Peyer's patch (tissue), 4 donors: ENCODE measurements at places on chromosomes 11 and 22.

- H3K4me3 ChIP-seq, result no peak overlapping the region
- H3K27me3 ChIP-seq, result no peaks in the 10 kb centered on the region
- no peak for DNase-seq
- H3K4me1 ChIP-seq, result no peaks in the 10 kb centered on the region
- no peak overlapping the region for H3K27ac ChIP-seq
Observed at GRCh38 chr22:49645257-49645656, 182.4 kb downstream of the BRD1 start.

DNA sequence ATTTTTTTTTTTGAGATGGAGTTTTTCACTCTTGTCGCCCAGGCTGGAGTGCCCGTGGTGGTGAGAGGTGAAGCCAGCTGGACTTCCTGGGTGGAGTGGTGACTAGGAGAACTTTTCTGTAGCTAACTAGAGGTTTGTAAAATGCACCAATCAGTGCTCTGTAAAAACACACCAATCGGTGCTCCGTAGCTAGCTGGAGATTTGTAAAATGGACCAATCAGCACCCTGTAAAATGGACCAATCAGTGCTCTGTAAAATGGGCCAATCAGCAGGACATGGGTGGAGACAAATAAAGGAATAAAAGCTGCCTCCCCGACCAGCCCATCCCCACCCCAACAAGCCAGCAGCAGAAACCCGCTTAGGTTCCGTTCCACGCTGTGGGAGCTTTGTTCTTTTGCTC is 4.4 kb upstream of the RAPSN start:
- no peak for DNase-seq
- H3K4me3 ChIP-seq, result no peak overlapping the region
- H3K36me3 ChIP-seq, result no peaks in the 10 kb centered on the region
- H3K4me1 ChIP-seq, result no peaks in the 10 kb centered on the region

DNA sequence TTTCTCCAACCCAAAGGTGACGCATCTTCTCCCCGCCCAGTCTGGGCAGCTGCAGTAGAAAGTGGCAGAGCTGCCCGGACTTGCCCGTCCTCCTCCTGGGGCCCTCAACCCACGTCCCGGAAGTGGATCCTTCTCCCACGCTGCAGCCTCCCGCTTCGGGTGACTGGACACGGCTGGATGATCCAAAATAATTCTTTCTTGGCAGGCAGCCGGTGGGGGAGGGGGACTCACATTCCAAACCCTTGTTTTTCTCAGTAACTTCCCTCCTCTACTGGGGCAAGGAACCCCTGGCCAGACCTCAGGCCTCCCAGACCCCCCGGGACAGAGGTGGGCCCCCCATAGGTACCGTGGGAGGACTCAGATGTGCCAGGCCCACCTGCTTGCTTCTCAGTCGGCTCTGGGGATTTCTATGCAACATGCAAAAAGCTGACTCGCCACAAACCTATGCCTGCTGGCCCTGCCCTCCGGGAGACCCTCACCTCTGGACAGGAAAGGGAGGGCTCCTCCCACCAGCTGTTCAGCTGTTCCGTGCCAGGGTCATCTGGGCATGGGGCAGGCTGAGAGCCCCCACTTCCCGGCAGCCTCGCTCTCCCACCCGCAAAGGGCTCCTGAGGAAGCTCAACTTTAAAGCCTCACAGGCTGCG is 1.4 kb downstream of the PLXNB2 start:
- H3K4me3 ChIP-seq, result peak overlapping the region; percentile 80
- H3K4me1 ChIP-seq, result peaks cover 75% of the 10 kb centered on the region
- peak; percentile 56 for DNase-seq
- peak overlapping the region; percentile 97 for H3K27ac ChIP-seq

GRCh38 chr22:22386602-22387385 is 121.7 kb downstream of the ZNF280B start:
- no peak overlapping the region for H3K27ac ChIP-seq
- H3K36me3 ChIP-seq, result no peaks in the 10 kb centered on the region
- H3K27me3 ChIP-seq, result no peaks in the 10 kb centered on the region
- DNase-seq, result no peak
- no peak overlapping the region for H3K4me3 ChIP-seq
- H3K4me1 ChIP-seq, result no peaks in the 10 kb centered on the region

- no peak for DNase-seq
- no peaks in the 10 kb centered on the region for H3K27me3 ChIP-seq
- no peak overlapping the region for H3K27ac ChIP-seq
- H3K36me3 ChIP-seq, result no peaks in the 10 kb centered on the region
Observed at GRCh38 chr11:60946601-60947264, 5.2 kb downstream of the SLC15A3 start.

DNA sequence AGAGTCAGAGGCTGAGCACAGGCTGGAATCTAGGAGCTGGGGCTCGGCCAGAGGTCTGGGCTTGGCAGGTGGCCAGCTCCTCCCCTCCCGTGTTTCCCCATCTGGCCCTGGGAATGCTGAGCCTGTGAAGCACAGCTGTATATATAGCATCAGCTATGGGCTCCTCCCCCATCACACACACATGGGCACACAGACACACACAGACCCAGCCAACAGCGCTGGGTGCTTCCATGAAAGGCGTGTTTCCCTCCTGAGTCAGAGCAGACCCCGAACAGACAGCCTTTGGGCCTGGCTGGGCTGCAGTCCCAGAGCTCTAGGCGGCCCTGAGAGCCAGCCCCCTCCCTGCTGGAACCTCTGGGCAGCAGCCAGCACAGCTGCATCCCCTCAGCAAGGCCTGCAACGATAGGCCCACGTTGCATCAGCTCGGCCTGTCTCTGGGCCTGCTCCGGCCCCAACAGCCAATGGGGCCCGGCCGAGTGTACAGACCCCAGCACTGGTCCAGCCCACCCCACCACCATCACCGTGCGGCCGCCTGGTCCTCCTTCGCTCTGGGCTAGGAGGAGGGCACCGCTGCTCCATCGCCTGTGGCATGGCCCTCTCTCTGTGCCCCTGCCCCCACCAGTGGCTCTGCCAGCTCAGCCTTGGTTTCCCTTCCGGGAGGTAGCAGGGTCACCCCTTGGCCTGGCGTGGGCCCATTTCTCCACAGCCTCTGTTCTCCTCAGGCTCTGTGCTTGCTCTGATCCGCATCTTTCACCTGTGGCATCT is 7.6 kb upstream of the SERPINH1 start:
- H3K4me1 ChIP-seq, result peaks cover 6% of the 10 kb centered on the region
- no peaks in the 10 kb centered on the region for H3K36me3 ChIP-seq
- no peak overlapping the region for H3K4me3 ChIP-seq
- peak; percentile 84 for DNase-seq
- no peaks in the 10 kb centered on the region for H3K27me3 ChIP-seq
- H3K27ac ChIP-seq, result peak overlapping the region; percentile 82

DNA sequence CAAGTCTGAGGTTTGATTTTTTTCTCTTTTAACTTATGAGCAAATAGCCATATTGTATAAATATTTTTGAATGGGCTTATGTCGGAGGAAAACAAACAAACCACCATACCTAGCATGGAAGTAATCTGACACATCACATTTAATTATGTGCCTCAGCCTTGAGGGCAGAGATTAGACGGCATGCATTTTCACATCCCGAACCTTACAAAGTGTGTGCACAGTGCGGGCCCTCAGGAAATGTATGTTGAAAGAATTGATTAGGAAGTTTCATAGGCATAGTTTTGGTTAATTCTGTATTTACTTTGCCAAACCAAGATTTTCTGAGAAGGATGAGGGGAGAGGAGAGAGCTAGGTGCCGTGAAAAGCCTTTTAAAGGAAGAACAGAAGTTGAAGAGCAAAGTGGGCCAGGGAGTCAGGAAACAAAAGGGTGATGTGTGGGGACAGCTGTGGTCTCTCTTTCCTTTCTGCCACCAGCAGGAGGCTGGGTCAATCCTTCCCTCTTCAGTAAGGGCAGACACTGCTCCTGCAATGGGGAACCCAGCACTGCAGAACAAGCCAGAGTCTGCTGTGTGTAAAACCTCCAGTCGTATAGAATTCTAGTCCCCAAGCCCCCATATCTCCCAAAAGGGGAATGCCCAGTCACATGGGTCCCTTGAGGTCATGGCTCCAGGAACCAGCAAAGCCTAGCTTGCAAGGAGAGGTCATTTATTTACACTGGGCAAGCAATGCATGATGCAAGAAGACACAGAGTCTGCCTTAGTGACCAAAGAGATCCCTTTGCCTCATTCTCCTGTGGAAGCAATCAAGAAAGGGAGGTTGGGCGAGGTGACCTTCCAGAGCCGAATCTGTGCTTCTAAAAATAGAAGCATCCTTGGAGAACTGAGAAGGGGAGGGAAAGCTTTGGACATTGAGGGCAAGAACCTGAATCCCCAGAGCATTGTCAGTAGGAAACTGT is 71.1 kb upstream of the OLFML1 start:
- H3K36me3 ChIP-seq, result no peaks in the 10 kb centered on the region
- H3K27me3 ChIP-seq, result no peaks in the 10 kb centered on the region
- no peaks in the 10 kb centered on the region for H3K4me1 ChIP-seq
- H3K27ac ChIP-seq, result no peak overlapping the region
- no peak for DNase-seq

DNA sequence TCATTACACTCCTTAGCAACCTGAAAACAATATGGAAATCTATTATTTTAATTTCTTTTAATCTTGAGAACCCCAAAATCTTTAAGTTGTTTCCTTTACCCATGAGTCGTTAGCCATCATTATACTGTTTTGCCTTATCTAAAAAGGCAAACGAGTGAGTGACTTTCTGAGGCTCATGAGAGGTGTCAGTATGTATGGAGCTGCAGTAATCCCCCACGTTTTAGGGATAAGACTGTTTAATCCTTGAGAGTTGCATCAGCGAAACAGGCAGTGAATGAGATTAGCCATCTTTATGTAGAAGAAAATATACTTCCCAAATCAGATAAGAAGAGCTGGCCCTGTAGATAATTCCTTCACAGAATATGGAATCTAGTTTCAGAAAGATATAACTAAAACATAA is 1147.0 kb downstream of the DLG2 start:
- no peaks in the 10 kb centered on the region for H3K27me3 ChIP-seq
- no peak overlapping the region for H3K4me3 ChIP-seq

- DNase-seq, result no peak
- H3K27me3 ChIP-seq, result no peaks in the 10 kb centered on the region
- no peak overlapping the region for H3K27ac ChIP-seq
- no peak overlapping the region for H3K4me3 ChIP-seq
Observed at GRCh38 chr11:92423115-92424034, 198.8 kb downstream of the FAT3 start.

GRCh38 chr11:28105869-28106268 is 2.1 kb downstream of the KIF18A start:
- H3K36me3 ChIP-seq, result no peaks in the 10 kb centered on the region
- no peak overlapping the region for H3K4me3 ChIP-seq
- DNase-seq, result no peak
- no peak overlapping the region for H3K27ac ChIP-seq

DNA sequence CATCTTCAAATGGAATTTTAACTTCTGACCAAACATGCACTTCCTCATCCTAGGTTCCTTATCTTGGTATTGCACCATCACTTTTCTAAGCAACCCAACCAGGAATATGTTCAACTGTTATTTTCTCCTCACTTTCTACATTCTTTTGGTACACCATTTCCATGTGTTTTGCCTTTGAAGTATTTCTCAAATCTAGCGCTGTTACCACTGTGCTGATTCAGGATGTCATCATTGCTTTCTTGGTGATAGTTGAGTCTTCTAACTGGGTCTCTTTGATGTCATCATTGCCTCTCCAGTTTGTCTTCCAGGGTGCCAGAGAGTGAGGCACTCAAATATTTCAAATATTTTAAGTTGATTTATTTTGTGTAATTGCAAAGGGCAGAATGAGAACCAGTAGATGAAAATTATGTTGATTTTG is 47.5 kb downstream of the HORMAD2 start:
- no peaks in the 10 kb centered on the region for H3K27me3 ChIP-seq
- no peak overlapping the region for H3K4me3 ChIP-seq
- H3K4me1 ChIP-seq, result no peaks in the 10 kb centered on the region
- H3K27ac ChIP-seq, result no peak overlapping the region
- no peak for DNase-seq
- no peaks in the 10 kb centered on the region for H3K36me3 ChIP-seq

DNA sequence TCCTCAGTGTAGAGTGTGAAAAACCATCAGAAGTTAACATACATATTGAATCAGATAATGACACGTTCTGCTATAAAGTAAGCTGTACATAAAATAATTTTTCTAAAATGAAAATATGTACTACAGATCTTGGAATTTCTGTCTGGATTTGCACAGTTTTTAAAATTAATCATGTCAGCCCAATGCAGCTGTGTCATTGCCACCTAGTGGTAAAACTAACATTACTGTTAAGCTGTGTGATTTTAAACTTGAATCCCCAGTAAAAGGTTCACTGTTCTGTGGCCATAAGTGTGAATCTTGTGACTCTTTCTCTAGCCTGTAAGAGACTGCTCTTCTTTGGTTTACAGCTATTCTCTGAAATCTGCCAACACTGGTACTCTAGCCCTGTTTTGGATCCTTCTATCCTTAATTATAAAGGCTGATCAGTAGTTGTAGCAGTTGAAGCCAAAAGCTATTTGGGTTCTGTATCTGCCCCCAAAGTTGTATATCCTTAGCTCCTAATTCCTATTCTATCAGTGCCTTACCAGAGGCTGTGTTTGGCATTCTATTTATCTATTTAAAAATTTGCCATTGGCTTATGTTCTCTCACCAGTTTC is 4.0 kb downstream of the JRKL start:
- no peak for DNase-seq
- no peaks in the 10 kb centered on the region for H3K36me3 ChIP-seq

GRCh38 chr11:117052196-117053149 is 45.8 kb downstream of the SIK3 start:
- H3K4me3 ChIP-seq, result no peak overlapping the region
- no peak for DNase-seq
- H3K4me1 ChIP-seq, result no peaks in the 10 kb centered on the region
- no peak overlapping the region for H3K27ac ChIP-seq

- peaks cover 11% of the 10 kb centered on the region for H3K4me1 ChIP-seq
- no peaks in the 10 kb centered on the region for H3K36me3 ChIP-seq
- no peak for DNase-seq
- H3K4me3 ChIP-seq, result no peak overlapping the region
- H3K27me3 ChIP-seq, result no peaks in the 10 kb centered on the region
Observed at GRCh38 chr11:75642402-75643113, 26.3 kb downstream of the MAP6 start.

DNA sequence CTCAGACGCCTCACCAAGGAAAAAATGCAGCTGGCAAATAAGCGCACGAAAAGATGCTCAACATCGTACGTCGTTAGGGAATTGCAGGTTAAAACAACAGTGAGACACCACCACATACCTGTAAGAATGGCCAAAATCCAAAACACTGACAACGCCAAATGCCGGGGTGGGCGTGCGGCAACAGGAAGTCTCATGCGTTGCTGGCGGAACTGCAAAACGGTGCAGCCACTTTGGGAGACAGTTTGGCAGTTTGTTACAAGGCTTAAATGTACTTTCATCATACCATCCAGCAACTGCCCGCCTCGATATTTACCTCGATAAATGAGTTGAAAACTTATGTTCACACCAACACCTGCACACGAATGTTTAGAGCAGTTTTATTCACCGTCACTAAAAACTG is 7.5 kb upstream of the CTSD start:
- H3K4me3 ChIP-seq, result no peak overlapping the region
- H3K27ac ChIP-seq, result no peak overlapping the region
- no peaks in the 10 kb centered on the region for H3K36me3 ChIP-seq
- no peaks in the 10 kb centered on the region for H3K27me3 ChIP-seq

GRCh38 chr11:10394229-10395101 is 60.6 kb upstream of the AMPD3 start:
- peak; percentile 45 for DNase-seq
- H3K4me1 ChIP-seq, result no peaks in the 10 kb centered on the region
- no peak overlapping the region for H3K27ac ChIP-seq
- no peak overlapping the region for H3K4me3 ChIP-seq
- H3K27me3 ChIP-seq, result no peaks in the 10 kb centered on the region
- H3K36me3 ChIP-seq, result no peaks in the 10 kb centered on the region
